ENCODE measurements at places on chromosomes 2 and 18. TPM values are rescaled to one million over a fixed set of nuclear protein-coding genes. Genes with fewer than 3 reads are reported as not detected.

AGXT gene
- 0.19 TPM for total RNA-seq

FAM110C gene
- not detected for total RNA-seq

- peak overlapping the region; percentile 77 for H3K27ac ChIP-seq
- H3K27me3 ChIP-seq, result no peaks in the 10 kb centered on the region
These were observed 66.7 kb downstream of the DNMT3A start for GRCh38 chr2:25274868-25275574.

DNA sequence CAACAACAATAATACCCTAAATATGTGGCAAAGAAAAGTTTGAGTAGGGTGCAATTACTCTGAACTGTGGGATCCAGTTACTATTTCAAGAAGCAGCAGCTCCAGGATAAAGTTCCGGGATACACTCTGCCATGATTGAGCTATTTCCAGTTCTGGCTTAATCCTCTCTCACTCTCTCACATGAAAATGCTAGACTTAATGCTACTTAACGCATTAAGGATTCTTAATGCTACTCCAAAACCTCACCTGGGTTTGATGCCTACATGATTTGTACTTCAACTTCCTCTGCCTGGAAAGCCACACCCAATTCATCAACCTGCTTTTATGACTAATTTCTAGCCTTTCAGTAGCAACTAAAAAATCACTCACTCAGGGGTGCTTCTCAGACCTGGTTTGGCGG, 151.1 kb upstream of the HNMT start:
- no peaks in the 10 kb centered on the region for H3K27me3 ChIP-seq
- no peak overlapping the region for H3K4me3 ChIP-seq
- H3K27ac ChIP-seq, result no peak overlapping the region
- H3K36me3 ChIP-seq, result no peaks in the 10 kb centered on the region

- no peak overlapping the region for H3K27ac ChIP-seq
- DNase-seq, result no peak
- no peaks in the 10 kb centered on the region for H3K36me3 ChIP-seq
- H3K4me1 ChIP-seq, result no peaks in the 10 kb centered on the region
- no peak overlapping the region for H3K4me3 ChIP-seq
These were observed 73.0 kb upstream of the KCTD1 start for GRCh38 chr18:26621161-26622026.

GRCh38 chr2:65939687-65940086, 495.2 kb upstream of the MEIS1 start:
- no peak overlapping the region for H3K27ac ChIP-seq
- H3K27me3 ChIP-seq, result no peaks in the 10 kb centered on the region
- no peak overlapping the region for H3K4me3 ChIP-seq
- no peaks in the 10 kb centered on the region for H3K4me1 ChIP-seq

- H3K4me3 ChIP-seq, result no peak overlapping the region
- no peak overlapping the region for H3K27ac ChIP-seq
- H3K27me3 ChIP-seq, result no peaks in the 10 kb centered on the region
- no peaks in the 10 kb centered on the region for H3K36me3 ChIP-seq
- H3K4me1 ChIP-seq, result peaks cover 6% of the 10 kb centered on the region
These were observed 532.1 kb downstream of the RNF144A start for GRCh38 chr2:7449298-7449697.

GRCh38 chr18:65632236-65632635, 118.6 kb upstream of the CDH7 start:
- no peak overlapping the region for H3K4me3 ChIP-seq
- no peaks in the 10 kb centered on the region for H3K36me3 ChIP-seq
- DNase-seq, result no peak
- H3K27me3 ChIP-seq, result no peaks in the 10 kb centered on the region
- H3K27ac ChIP-seq, result no peak overlapping the region

- DNase-seq, result no peak
- H3K36me3 ChIP-seq, result no peaks in the 10 kb centered on the region
- no peaks in the 10 kb centered on the region for H3K27me3 ChIP-seq
These were observed 297.2 kb downstream of the NDUFA10 start for GRCh38 chr2:239727776-239728600.

DNA sequence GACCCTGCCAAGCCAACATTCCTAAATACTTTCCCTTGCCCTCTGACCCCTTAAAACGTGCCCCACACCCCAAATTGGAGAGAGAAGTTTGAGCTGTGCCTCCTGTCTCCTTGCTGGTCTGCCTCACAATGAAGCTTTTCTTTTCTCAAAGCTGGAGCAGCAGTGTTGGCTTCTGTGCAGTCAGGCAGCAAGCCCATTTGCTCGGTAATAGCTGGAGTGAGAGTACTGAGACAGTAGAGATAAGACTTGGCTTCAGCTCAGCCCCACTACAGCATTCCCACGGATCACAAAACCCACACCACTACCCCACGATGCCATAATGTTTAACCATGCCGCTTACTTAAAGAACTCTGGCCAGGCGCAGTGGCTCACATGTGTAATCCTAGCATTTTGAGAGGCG, 73.0 kb downstream of the NCAPH start:
- no peak overlapping the region for H3K4me3 ChIP-seq
- H3K36me3 ChIP-seq, result no peaks in the 10 kb centered on the region
- no peak for DNase-seq

DIS3L2 gene
- total RNA-seq, result 27.1 TPM

C1D gene
- 20.2 TPM for total RNA-seq

VAMP8 gene
- 135 TPM for total RNA-seq

MAB21L4 gene
- total RNA-seq, result not detected

LPIN1 gene
- 59.9 TPM for total RNA-seq

PLCL1 gene
- total RNA-seq, result 0.40 TPM

GRCh38 chr2:58101500-58101899, 54.9 kb downstream of the VRK2 start:
- no peaks in the 10 kb centered on the region for H3K36me3 ChIP-seq
- no peak for DNase-seq
- no peaks in the 10 kb centered on the region for H3K27me3 ChIP-seq
- H3K27ac ChIP-seq, result no peak overlapping the region
- no peak overlapping the region for H3K4me3 ChIP-seq
- no peaks in the 10 kb centered on the region for H3K4me1 ChIP-seq

GRCh38 chr18:63909870-63910269, 2.1 kb downstream of the SERPINB10 start:
- no peak overlapping the region for H3K27ac ChIP-seq
- no peaks in the 10 kb centered on the region for H3K36me3 ChIP-seq
- no peaks in the 10 kb centered on the region for H3K27me3 ChIP-seq
- H3K4me3 ChIP-seq, result no peak overlapping the region
- H3K4me1 ChIP-seq, result peaks cover 4% of the 10 kb centered on the region

DNA sequence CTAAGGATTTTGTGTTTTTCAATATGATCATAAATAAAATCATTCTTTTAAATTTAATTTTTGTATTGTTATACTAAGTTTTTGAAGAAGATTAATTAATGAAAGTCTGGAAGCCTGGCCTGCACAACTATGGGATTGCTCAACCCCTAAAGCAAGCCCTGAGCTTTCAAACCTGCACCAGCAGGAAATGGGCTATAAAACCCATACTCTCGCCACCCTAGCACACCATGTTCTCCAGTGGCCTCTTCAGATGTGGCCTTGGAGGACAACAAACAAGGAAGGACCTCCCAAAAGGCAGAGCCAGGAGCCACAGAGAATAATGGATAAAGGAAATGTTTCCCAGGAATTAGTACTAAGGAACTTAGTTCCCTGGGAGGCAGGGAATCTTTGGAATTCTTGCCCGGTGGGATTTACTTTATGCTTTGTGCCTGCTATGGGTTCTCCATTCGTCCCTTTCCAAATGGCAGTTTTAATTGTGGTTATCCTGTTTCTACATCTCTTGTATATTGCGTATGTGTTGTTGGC, 212.5 kb downstream of the ZFP36L2 start:
- H3K4me1 ChIP-seq, result no peaks in the 10 kb centered on the region
- H3K27me3 ChIP-seq, result no peaks in the 10 kb centered on the region
- no peak for DNase-seq
- no peaks in the 10 kb centered on the region for H3K36me3 ChIP-seq
- H3K4me3 ChIP-seq, result no peak overlapping the region
- no peak overlapping the region for H3K27ac ChIP-seq

MTX2 gene
- 29.0 TPM for total RNA-seq

DNA sequence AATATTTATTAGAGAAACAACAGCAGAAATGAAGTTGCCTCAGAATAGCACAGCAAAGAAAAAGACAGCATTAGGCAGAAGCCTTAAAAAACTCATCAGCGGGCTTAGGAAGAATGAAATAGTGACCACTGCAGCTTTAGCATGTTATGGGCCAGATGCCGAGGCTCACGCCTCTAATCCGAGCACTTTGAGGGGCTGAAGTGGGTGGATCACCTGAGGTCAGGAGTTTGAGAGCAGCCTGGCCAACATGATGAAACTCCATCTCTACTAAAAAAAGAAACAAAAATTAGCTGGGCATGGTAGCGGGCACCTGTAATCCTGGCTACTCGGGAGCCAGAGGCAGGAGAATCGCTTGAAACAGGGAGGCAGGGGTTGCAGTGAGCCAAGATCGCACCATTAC, 32.4 kb downstream of the AP1S3 start:
- no peaks in the 10 kb centered on the region for H3K27me3 ChIP-seq
- H3K4me1 ChIP-seq, result peaks cover 16% of the 10 kb centered on the region
- H3K27ac ChIP-seq, result peak overlapping the region; percentile 53
- no peak for DNase-seq
- peak overlapping the region; percentile 8 for H3K4me3 ChIP-seq

CHN1 gene
- 0.24 TPM for total RNA-seq

LCLAT1 gene
- 17.5 TPM for total RNA-seq

SPC25 gene
- total RNA-seq, result 18.7 TPM

POTEI gene
- 0.11 TPM for total RNA-seq

DNA sequence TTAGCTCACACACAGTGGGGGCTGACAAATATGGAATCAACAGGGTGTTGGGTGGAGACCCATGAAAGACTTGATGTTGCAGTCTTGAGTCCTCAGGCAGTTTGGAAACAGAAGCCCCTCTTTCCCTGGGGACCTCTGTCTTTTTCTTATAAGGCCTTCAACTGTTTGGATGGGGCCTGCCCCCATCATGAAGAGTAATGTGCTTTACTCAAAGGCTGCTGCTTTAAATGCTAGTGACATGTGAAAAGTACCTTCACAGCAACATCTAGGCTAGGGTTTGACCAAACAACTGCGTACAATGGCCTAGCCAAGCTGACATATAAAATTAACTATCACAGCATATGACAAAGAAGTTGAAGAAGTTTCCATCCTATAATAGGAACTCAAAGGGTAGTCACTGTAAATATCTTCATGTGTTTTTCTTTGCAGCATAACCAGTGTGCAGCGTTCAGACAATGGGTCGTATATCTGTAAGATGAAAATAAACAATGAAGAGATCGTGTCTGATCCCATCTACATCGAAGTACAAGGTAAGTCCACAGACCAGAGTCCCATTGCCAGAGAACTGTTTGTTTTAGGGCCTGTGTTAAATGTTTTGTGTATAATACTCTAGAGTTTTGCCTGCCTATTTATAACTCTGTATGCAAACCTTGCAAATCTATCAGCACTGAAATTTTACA, 46.3 kb downstream of the MERTK start:
- no peak overlapping the region for H3K27ac ChIP-seq
- H3K36me3 ChIP-seq, result no peaks in the 10 kb centered on the region
- no peak overlapping the region for H3K4me3 ChIP-seq
- no peaks in the 10 kb centered on the region for H3K4me1 ChIP-seq
- no peaks in the 10 kb centered on the region for H3K27me3 ChIP-seq
- no peak for DNase-seq

DNA sequence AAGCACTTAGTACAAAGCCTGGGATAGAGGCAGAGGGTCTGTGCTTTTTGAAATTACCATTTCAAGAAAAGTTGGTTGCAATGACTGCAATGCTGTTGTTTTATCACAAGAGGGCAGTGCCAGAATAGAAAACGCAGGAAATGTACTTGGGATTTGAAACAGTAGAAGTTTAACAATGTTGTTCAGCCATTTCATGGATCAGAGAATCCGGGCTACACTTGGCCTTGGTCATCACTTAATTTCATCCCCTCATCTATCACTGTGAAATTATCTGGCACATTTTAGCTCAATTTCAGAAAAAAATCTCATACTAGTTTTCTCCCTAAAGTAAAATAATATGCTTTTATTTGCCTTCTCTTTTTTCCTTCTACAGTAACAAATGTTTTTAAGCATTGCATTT, 70.8 kb downstream of the RAPGEF4 start:
- no peak overlapping the region for H3K27ac ChIP-seq
- H3K36me3 ChIP-seq, result no peaks in the 10 kb centered on the region
- no peak overlapping the region for H3K4me3 ChIP-seq

ATP6V1B1 gene
- not detected for total RNA-seq

GRCh38 chr2:75525434-75526310, 35.1 kb downstream of the EVA1A start:
- DNase-seq, result no peak
- no peaks in the 10 kb centered on the region for H3K4me1 ChIP-seq
- H3K4me3 ChIP-seq, result no peak overlapping the region
- H3K27me3 ChIP-seq, result no peaks in the 10 kb centered on the region
- H3K27ac ChIP-seq, result no peak overlapping the region

GRCh38 chr2:229371086-229371485, 100.0 kb upstream of the PID1 start:
- H3K27me3 ChIP-seq, result no peaks in the 10 kb centered on the region
- no peak overlapping the region for H3K27ac ChIP-seq
- H3K4me1 ChIP-seq, result no peaks in the 10 kb centered on the region
- no peak for DNase-seq
- no peaks in the 10 kb centered on the region for H3K36me3 ChIP-seq

REG3G gene
- 0.51 TPM for total RNA-seq

DNA sequence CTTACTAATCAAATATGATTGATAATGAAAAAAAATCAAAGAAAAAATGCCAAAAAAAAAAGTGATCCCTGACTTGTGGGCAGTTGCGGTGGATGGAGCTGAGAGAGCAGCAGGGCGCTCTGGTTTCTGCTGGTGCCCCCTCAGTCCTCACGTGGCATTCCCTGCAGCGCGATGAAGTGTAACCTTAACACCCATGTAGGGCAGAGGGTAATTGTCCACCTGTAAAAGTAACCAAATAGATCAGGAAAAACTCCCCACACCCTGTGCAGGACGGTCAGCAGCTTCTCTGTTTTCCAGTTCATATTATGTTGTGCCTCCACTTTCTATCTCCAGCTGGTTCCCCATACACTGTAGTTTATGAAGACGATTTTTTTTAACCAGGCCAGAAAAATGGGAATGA, 25.0 kb downstream of the COA5 start:
- DNase-seq, result no peak
- peaks cover 8% of the 10 kb centered on the region for H3K4me1 ChIP-seq
- peaks cover 33% of the 10 kb centered on the region for H3K36me3 ChIP-seq
- no peak overlapping the region for H3K27ac ChIP-seq
- no peak overlapping the region for H3K4me3 ChIP-seq

CXCR1 gene
- not detected for total RNA-seq

MYO5B gene
- 4.4 TPM for total RNA-seq

Measured in GM12878 (cell line).